Upper lobe of left lung (tissue), 6 donors: ENCODE measurements at places on chromosomes 7 and 10. TPM values are rescaled to one million over a fixed set of nuclear protein-coding genes. Genes with fewer than 3 reads are reported as not detected.

DNA sequence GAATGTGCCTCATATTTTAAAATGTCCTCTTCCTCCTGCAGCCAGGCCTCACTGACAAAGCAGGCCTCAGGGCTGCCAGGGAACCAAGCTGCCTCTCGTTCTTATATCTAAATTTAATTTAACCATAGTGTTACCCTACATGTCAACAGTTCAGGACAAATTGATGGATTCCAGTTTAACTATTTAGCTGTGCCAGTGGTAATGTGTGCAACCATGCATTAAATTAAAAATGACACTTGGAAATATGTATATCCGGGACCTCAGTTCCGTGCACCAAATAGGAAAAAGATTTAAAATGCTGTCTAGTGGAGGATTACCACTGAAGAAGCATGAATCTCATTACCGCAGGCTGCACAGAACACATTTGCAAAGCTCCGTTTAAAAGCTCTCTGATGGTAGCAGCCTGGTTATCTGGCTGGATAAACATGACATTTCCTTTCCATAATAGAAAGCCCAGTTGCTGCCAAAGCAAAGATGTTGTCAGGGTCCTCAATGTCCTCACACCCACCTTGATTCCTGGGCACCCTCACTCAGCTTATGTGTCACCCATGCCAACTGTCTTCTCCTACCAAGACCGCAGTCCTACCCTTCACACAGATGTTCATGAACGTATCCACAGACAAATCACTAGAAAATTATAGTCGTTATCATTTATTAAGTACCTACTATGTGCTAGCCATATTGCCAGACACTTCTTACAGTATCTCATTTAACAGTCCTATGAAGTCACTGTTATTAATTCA, 73.3 kb upstream of the FRMD4A start:
- DNase-seq, result no peak

GRCh38 chr10:103742824-103743223, 112.6 kb downstream of the SH3PXD2A start:
- DNase-seq, result no peak

- peak; percentile 65 for DNase-seq
These were observed 10.9 kb downstream of the SCART1 start for GRCh38 chr10:133464582-133465031.

- DNase-seq, result no peak
These were observed 103.6 kb upstream of the EGR2 start for GRCh38 chr10:62919776-62920175.

DNA sequence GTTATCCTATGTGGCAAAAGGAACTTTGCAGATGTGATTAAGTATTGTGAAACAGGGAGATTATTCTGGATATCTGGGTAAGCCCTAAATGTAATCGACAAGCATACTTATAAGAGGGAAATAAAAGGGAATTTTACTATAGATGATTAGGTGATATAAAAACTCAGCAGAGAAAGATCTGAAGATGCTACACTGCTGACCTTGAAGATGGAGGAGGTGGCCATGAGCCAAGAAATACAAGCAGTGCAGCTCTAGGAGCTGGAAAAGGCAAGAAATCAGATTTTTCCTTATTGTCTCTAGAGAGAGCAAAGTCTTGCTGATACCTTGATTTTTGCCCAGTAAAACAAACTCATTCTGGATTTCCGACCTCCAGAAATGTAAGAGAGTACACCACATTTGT, 67.7 kb downstream of the BRAF start:
- no peak for DNase-seq

GRCh38 chr7:25006276-25006675, 26.3 kb upstream of the OSBPL3 start:
- no peak for DNase-seq

DNA sequence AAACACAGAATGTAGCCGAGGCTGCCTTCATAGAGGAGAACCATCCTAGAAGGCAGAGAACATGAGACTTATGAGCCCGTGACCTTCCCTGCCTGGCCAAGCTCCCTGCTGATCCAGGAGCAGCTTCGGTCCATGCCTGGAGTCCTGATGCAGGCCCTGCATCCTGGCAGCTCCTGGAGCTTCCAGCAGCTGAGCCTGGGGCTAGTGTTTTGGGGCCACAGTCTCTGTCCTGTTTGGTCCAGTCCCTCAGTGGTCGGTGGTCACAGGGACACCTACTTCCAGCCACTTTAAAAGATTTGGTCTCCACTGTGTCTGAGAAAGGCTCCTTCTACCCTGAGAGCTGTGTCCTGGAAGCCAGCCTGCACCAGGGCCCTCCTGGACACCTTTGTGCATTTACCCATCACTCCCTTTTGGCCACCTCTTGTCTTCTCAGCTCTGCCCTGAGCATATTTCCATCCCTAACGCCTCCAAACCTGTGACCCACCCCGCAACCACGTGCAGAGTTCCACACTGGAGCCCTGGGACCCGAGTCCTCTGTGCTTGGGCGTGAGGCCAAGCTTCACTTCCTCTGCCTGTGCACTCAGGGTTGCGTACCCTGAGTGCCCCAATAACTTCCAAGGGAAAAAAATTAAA, 315.2 kb upstream of the ZNF32 start:
- no peak for DNase-seq

GRCh38 chr7:2938514-2939192, 94.5 kb upstream of the GNA12 start:
- peak; percentile 10 for DNase-seq

DNA sequence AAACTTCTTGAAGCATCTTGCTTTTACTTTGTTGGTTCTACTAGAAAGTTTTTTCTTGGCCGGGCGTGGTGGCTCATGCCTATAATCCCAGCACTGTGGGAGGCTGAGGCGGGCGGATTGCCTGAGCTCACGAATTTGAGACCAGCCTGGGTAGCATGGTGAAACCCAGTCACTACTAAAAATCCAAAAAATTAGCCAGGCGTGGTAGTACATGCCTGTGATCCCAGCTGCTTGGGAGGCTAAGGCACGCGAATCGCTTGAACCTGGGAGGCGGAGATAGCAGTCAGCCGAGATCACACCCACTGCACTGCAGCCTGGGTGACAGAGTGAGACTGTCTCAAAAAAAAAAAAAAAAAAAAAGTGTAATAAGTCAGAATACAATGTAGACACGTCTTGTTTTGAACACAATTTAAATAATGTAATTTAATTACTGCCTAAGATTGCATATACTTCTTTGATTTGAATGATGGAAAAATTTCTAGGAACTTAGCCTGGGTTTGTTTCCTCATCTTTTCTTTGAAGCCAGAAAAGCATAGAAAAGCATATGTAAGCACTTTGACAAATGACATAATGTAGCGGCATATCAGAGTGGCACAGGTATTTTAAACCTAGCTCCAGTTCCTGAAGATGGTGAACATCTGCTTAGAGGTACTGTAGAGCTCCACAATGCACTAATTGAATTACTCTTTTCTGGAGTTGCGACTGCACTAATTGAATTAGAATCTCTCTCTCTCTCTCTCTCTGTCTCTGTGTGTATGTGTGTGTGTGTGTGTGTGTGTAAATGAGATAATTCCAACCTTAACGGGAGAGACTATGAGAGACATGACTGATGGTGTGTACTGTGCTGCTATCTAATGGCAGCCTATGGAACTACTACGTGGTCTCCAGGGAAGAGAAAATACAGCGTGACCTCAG, 87.8 kb downstream of the BTRC start:
- DNase-seq, result no peak

DNA sequence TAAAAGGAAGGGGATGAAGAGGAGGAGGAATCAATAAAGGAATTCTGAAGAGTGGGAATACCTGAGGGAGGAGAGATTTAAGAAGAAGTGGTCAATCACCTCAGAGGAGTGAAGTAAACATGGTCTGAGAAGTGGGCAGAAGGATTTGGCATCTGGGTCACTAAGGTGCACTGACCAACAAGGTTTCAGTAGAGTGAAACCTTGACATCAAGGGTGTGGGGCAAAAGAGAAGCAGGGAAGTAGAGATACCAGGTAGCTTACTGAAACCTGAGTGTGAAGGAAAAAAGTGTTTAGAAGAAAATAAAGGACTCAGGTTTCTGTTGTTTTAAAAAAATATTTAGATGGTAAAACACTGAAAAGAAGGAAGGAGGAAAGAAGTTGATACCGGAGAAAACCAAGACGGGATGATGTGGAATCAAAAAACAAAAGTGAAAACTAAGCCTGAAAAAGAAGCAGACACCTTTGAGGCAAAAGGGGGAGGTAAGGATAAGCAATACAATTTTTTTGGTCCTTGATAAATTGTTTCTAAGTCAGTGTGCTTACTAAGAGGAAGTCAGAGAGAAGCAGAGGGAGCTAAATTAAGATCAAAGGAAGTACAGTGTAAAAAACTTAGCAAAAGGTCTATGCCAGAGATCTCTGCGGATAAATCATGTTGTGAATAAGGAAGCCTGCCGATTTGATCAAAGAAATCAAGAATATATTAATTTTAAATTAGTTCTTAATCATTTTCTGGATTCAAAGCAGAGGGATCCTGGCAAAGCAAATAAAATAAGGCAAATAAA, 137.2 kb upstream of the GPR22 start:
- DNase-seq, result no peak

- no peak for DNase-seq
These were observed 93.1 kb downstream of the COBL start for GRCh38 chr7:51223505-51223904.

DNA sequence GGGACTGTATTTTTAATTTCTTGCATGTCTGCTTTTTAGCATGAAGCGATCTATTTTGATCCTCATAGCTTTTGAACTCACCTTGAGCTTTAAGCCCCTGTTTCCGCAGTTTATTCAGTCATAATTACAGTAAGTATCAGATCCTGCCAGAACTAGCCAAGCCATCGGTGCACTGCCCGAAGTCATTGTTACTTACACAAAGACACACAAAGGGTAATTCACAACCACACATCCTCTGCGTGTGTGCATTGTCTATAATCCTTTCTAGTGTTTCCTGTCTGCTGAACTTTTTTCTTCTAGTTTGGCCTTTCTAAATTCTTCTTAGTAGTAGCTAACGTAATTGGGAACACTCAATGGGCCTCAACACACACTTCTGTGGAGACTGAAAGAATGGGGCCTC, 133.0 kb downstream of the SFMBT2 start:
- DNase-seq, result no peak

- DNase-seq, result no peak
These were observed 683.2 kb downstream of the LRMDA start for GRCh38 chr10:76114581-76115001.

- no peak for DNase-seq
These were observed 184.5 kb upstream of the DKK1 start for GRCh38 chr10:52129410-52130178.

DNA sequence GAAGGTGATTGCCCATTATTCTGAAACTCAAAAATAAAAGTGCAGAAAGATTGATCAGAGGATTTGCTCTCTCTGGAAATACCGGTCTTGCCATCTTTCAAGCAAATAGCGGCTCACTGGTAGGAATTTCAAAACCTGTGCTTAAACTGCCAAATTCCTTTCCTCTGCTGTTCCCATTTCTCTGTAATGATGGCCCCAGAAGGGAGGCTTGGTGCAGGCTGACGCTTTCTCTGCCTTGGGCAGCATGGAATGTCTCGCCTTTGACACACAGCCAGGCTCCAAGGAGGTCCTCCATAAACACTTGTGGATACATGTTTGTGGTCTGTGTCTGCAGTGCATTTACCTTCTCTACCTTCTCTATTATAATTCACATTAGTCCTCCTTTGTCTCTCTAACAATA, 146.8 kb downstream of the HIBADH start:
- no peak for DNase-seq

GRCh38 chr10:66637273-66638036, 288.4 kb upstream of the LRRTM3 start:
- DNase-seq, result no peak

GRCh38 chr7:146956321-146956720, 839.7 kb downstream of the CNTNAP2 start:
- no peak for DNase-seq

DNA sequence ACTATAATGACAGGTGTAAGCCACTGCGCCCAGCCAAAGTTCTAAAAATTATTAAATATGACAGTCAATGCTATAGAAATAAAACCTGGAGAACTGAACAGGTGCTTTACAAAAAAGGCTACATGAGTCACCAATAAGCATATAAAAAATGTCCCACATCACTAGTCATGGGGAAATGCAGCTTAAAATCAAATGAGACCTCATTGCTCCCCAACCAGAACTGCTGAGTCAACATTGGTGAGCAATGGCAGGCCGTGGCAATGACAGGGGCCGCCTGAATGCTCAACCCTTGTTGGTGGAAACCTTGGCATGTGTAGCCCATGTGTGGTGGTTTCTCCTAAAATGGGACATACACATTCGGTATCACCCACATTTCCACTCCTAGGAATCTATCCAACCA, 352.3 kb upstream of the KLF6 start:
- DNase-seq, result no peak

DNA sequence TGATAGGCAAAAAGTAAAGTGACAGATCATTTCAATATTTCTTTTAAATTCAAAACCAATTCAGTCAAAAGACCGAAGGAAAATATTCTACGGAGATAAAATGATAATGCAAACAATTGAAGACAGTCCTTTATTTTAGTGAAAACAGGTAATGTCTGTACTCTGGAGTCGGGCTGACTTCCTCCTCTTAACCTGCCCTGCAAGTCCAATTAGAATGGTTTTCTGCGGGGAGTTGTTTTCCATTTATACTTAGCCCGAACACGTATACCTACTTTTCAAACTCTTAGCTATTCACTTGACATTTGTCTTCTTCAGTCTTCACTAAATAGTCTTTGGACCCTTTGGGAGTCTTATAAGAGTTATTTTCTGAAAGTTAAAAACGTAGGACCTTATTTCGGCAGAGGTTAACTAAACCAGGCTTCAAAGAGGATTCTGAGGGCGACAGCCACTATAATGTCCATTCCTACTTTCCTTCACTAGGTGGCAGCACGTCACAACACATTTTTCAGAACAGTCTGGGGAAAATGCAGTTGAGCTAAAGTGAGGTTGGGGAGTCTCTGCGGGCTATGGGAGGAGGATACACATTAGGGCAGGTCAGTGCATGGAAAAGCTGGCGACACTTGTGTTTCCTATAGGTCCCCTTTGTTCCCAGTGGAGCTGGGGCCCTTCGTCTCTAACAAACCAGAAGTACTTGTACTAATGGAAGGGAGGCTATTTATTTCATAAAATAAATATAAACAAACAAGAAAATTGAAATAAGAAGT, 472.0 kb downstream of the KCNMA1 start:
- peak; percentile 33 for DNase-seq

DNA sequence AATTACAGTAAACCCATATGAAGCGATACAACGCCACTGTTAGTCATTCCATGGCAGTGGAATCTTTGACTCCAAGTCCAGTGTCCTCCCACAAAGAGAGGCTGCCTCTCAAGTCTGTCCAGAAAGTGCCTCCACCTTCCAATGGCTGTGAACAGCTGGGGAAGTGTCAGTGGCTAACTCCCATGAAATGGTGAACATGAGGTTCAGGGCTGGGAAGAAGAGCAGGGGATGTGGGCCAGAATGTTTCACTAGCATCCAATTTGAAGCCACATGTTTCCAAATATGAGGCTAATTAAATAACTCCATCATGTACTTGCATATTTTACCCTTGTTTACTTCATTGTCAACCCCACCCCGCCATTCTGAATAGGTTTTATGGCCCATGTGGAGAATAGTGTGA, 53.1 kb upstream of the CHST15 start:
- DNase-seq, result no peak

Gene GNAT3
- total RNA-seq, result not detected

Gene CNPY1
- not detected for total RNA-seq

Gene CCDC6
- 50.3 TPM for total RNA-seq

Gene HOXA7
- total RNA-seq, result 0.46 TPM

Gene TMEM213
- total RNA-seq, result 6.1 TPM

Gene CALN1
- not detected for total RNA-seq

Gene MKX
- 1.2 TPM for total RNA-seq

Gene GPR146
- total RNA-seq, result 32.8 TPM

Gene SLC29A4
- total RNA-seq, result 1.8 TPM

Gene CCL24
- total RNA-seq, result not detected
